Fibroblast of upper back skin (primary cell): ENCODE measurements at places on chromosomes 2 and 18.

DNA sequence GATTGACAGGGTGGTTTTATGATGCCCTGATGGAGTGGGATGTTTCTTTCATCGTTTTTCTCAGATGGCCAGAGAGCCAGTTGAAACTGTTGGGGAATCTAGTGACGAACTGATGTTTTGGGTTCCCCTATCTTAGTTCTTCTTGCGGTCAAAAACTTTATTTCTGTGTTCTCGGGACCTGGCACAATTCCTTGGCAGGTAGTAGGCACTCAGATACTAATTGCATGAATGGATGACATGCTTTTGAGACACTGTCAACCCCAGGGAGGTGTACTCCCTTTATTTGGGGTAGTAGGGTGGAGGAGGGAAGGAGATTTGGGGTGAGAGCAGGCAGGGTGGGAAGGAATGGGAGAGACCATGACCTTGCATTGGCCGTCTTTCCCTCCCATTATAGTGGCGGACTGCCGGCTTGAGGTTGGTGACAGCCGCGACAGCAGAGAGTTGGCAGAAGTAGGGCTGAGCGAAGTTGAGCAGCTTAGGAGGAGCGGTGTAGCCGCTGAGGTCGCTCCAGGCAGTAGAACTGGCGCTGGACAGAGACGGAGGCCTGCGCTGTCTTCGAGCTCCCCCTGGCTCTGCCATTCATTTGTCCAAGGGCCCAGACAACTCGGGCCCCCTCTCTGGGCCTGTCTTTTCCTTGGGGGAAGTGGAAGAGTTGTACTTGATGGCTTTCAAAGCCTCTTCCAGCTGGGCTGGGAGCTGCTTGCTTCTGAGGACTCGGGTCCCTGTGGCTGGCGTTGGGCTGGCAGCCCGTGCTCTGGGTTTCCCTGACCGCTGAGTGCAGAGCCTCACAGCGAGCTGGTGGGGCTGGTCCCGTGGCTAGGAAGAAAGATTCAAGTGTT, 2.6 kb downstream of the TET3 start:
- no peak for DNase-seq

GRCh38 chr2:159140070-159140769, 146.3 kb downstream of the WDSUB1 start:
- peak; percentile 86 for DNase-seq

- DNase-seq: no peak
Measured at GRCh38 chr2:132758995-132759394, 89.0 kb upstream of the LYPD1 start.

DNA sequence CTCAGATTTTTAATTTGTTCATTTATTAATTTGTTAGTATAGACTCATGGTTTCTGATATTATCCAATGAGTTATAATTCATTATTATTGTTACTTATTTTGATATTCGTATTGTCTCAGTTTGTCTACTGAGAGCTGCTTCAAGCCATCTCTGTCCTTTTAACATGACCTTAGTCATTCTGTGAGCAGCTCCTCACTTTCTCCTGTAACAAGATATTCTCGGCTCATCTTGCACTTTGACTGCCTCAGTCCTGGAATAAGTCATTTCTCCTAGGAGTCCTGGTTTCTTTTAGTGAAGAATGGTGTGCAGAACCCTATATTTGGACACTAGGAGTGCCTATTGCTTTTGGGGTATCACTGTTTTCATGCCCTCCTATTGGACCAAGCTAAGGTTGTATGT, 13.2 kb downstream of the ASB1 start:
- no peak for DNase-seq

DNA sequence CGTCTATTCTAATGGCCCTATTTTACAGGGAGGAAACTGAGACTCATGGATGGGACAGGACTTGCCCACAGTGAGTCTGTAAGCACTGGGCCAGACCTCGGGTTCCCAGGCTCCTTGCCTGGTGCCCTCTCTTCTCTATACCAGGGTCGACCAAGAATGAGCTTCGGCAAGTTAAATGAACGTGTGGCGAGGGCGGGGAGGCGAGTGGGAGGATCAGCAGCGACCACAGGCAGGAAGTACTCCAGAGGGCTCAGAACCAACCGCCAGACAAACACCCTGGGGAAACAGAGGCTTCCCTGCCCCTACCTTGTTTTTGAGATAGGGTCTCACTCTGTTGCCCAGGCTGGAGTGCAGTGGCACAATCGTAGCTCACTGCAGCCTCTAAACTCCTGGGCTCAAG, 177.7 kb upstream of the SMAD2 start:
- no peak for DNase-seq

DNA sequence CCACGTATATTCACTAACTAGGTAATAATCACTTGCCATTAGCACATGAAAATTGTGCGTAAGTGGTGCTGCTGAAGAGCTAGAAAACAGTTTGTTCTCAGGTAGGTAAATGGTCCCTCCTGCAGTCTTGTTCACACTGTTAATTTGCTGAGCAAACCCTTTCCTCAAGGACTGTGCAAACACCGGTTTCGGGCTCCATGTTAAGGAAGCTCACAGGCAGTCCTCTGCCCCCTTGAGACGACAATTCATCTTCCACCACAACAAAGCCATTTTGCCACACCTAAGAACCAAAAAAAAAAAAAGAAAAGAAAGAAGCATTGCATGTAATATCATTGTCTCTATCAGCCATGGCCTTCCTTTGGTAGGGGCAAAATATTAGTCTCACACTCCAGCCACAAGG, 193.9 kb downstream of the BCL11A start:
- no peak for DNase-seq

DNA sequence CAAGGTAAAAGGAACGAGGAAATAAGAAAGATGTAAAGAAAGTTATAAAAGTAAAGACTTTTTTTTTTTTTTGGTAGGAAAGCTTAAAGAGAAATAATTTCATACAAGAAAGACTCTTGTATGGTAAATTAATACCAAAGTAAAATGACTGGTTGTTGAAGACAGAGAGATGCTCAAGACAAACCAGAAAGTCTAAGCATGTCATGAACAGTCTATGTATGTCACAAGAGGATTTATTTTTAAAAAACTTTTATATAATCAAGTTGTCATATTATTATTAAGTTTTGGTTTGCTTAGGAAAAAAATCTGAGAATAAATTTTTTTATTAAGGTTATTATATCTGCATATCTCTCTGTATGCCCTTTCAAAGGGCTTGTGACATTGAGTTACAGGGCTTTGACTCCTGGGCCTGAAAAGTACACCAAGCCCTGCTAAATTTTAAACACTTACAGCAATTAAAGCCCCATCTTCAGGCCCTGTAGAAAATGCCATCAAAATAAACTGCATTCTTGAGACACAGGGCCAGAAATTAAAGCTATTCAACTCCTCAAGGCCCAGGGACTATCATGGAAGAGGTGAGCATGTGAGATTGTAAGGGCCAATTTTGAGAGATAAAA, 10.9 kb upstream of the SGPP2 start:
- DNase-seq: no peak

DNA sequence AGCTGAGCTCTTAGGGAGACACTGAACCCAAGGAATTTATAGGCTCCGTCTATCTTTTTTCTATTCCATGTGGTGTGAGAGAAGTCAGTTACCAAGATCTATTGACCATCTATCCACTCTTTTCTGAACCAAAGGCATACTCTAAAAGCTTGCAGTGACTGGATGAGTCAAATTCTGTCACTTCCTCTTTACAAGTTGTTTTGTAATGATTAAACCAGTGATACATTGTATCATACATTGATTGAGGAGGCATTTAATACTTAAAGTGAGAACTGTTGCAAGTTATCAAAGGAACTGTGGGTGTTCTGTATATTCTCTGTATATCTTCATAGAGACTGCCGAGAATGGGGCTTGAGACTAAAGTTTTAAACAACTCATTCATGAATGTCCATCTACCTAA, 188.8 kb downstream of the CAMKMT start:
- DNase-seq: no peak

- no peak for DNase-seq
Measured at GRCh38 chr2:207409517-207409916, 120.2 kb upstream of the CREB1 start.

GRCh38 chr2:62505750-62506420, at the start of gene TMEM17:
TMEM17 (minus strand) TSS chr2:62506195; CDS start chr2:62506129, 66 bp downstream.
- peak; percentile 88 for DNase-seq

- no peak for DNase-seq
Measured at GRCh38 chr2:83572400-83572799, 886.7 kb downstream of the SUCLG1 start.

DNA sequence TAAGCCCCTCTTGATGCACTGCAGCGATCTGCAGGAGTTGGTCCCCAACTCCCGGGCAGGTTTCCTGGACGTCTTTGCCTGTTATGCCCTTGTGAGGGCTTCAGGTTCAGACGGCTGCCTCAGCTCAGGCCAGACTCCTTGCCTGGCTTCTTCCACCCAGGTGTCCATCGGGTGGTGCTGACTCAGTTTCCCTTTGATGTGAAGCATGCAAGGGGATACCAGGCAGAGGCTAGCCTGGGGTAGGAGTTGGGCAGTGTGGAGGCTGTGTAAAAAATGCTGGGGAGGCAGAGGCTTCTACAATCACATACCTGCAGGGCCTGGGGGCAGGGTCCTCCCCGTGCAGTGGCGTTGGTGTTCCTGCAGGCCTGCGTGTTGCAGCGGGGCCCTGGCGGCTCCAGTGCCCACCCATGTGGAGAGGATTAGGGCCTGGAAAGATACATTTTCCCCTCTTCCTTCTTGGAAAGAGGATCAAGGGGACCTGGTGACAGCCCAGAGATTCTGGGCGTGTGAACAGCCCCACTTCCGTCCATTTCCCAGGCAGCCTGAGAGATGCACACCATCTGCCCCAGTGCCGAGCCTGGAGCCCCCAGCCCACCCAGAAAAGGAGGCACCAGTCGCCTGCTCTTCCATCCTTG, 338.3 kb downstream of the DYSF start:
- DNase-seq: no peak

DNA sequence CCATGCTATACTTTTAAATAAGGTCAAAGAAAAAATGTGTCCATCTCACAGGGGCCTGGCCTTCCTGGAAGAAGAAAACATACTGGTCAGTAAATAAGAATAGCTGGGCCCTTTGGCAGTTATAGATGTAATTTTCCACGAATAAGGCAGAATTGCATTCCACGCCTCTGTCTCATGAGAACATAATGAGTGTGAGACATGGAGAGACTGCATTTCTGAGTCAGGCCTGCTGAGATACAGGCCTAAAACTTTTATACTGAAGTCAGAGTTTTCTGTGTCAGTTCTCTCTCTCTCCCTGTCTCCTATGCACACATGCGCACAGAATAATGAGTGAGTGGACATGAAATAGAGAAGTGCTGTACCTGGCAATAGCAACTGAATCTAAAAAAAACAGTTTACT, 20.4 kb upstream of the IL1R1 start:
- peak; percentile 94 for DNase-seq

DNA sequence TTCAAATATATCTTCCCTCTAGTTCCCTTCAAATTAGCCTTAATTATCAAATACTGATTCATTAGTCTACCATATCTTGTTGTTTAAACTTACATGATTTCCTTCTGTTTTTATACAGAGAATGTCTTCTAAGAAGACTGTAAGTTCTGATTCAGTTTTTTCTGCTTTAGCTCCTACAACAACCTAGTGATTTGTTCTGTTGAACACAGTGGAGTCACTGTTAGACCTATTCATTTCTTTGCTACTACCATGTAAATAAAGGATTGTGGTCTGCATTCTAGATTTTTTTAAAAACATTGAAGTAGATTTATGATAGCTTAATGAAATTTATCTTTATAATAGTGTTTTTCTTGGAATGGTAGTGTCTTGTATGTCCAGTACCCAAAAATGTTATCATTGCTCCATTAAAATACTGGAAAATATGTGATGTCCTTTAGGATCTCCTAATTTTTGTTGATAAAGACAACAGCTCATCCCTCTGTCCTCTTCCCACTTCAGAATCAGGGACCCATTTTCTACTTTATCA, 146.4 kb downstream of the MBD5 start:
- DNase-seq: no peak

DNA sequence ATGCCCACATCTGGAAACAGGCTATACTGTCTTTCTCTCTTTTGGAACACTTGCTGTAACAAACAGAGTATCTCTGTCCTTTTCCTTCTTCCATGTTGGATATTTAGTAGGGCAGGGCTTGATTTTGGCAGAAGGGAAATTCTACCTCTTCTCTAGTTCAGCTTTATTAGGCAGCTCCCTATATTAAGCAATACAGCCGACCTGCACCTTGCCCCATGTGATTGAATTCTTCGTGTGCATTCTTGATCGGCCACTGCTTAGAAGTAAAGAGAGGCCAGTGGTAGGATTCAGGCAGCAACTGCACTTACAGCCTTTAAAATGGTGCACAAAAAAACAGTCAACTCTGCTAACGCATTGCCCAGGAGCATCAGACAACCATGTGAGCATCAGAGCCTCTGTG, 31.3 kb upstream of the FIGN start:
- DNase-seq: no peak

DNA sequence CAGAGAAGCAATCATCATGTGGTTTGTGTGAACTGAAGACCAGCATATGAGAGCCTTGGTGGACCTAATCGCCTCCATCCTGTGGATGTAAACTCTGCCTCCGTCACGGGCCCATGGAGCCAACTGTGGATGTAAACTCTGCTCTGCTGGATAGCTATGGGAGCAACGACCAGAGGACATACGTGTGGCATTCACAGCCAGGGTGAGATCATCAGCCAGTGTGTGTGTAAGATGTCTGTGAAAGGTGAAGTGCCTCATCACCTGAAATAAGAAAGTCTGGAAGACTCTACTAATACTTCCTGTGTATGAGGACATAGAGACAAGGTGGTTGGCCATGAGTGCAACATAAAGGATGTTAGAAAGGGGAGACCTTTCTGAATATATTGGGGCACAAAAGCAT, 63.5 kb downstream of the CYB5A start:
- no peak for DNase-seq

GRCh38 chr2:44579115-44579836, 217.5 kb downstream of the CAMKMT start:
- DNase-seq: no peak

GRCh38 chr2:200025717-200026116, 70.3 kb downstream of the MAIP1 start:
- peak; percentile 10 for DNase-seq

GRCh38 chr2:44954889-44955592, 13.5 kb downstream of the SIX3 start:
- DNase-seq: no peak

- DNase-seq: peak; percentile 88
Measured at GRCh38 chr2:29921560-29921915, at the start of gene ALK. ALK (minus strand) TSS chr2:29921586; CDS start chr2:29920659, 927 bp downstream.

- DNase-seq: peak; percentile 84
Measured at GRCh38 chr2:229445019-229445418, 173.9 kb upstream of the PID1 start.
